CD4-positive, alpha-beta T cell treated with Interferon gamma for 1 hour (primary cell): ENCODE measurements at places on chromosomes 1 and 21.

GRCh38 chr1:18527921-18528320, 47.2 kb downstream of the KLHDC7A start:
- no peak for DNase-seq

DNA sequence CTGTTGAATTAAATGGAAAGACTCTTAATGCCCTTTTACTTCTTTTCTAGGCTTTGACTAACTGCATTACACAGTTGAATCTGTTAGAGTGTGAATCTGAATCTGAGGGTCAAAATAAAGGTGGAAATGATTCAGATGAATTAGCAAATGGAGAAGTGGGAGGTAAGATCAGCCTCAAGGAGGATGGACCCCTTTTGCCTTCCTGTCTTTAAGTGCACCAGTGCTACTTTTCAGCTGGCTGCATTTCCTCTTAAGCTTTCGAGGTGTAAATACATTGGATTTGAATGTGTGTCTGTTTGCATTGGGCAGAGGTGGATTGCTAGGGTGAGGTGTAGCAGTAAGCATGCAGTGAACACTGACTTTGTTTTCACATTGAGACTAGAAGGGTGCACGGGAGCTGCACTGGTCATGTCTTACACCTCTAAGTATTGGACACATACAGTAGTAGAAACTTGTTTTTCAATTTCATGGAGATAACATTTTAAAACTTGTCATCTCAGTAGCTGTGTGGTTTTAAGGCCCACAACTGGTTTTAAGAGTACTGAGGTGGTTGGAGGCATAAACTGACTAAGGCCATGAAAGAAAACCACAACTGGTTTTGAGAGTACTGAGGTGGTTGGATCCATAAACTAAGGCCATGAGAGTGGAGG, 35.4 kb downstream of the MIA3 start:
- no peak for DNase-seq

DNA sequence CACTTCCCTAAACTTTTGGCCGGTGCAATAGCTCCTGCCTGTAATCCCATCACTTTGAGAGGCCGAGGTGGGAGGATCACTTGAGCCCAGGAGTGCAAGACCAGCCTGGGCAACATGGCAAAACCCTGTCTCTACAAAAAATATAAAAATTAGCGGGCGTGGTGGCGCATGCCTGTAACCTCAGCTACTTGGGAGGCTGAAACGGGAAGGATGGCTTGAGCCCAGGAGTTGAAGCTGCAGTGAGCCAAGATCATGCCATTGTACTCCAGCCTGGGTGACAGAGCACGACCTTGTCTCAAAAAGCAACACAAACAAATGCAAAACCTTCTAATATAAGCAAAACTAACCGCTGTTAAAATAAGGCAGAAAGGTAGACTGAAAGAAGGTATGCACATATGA, 25.9 kb downstream of the TMEM51 start:
- DNase-seq: no peak

DNA sequence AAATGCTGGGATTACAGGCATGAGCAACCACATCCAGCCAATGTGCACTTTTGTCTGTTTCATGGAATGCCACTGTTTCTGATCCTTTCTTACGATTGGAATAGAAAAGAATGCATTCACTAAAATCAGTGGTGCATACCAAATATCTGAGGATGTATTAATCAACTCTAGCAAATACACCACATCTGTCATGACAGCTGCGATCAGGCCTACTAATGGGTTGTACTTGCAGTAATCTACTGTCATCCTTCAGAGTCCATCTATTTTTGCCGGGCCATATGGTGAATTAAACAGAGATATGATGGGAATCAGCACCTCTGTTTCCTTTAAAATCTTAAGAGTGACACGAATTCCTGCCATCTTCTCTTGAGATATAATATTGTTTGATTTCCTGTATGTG, 8.5 kb upstream of the USP1 start:
- no peak for DNase-seq

- DNase-seq: no peak
Observed at GRCh38 chr1:199956005-199956404, 71.5 kb upstream of the NR5A2 start.

DNA sequence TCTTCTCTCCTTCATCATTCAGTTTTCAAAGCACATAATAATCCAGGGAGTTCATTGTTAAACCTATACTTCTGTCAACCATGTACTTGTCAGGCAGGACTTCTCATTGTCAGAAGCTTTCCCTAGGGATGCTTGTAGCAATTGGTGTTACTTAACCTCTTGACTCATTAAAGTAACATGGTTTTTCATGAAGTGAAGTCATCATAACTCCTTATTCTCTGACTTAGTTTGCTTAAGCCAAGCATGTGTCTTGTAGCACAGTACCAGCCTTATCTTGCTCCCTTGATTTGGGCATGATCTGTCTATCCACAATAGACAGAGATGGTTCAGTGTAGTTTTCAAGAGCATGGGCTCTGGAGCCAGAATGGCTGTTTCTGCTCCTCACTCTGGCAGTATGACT, 45.3 kb downstream of the LRIG2 start:
- no peak for DNase-seq

- no peak for DNase-seq
Observed at GRCh38 chr1:198651650-198652400, 13.0 kb downstream of the PTPRC start.

GRCh38 chr1:113210248-113210647, 137.2 kb downstream of the LRIG2 start:
- no peak for DNase-seq

GRCh38 chr1:194517567-194517966, 1331.2 kb upstream of the B3GALT2 start:
- no peak for DNase-seq

- DNase-seq: no peak
Observed at GRCh38 chr1:221723018-221723847, 18.7 kb downstream of the DUSP10 start.

- DNase-seq: no peak
Observed at GRCh38 chr1:202956969-202957368, 1.1 kb downstream of the ADIPOR1 start.

- DNase-seq: no peak
Observed at GRCh38 chr21:41943851-41944250, 10.0 kb downstream of the C2CD2 start.

DNA sequence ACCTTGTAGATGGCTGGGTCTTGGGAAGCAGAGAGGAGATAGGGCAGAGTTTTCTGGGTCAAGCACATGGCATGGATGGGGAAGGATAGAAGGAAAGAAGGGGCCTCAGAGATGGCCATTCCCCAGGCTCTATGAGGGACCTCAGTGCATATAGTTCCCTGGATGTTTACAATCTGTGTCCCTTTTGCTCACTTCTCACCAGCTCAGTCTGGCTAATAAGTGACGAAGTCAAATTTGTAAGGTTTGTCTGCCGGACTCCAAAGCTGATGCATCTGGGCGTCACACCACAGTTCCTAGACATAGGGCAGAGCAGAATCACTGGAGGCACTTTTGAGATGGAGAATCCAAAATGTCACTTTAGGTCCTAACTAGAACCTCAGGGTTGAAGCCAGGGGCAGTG, 416.4 kb upstream of the PROX1 start:
- DNase-seq: no peak

DNA sequence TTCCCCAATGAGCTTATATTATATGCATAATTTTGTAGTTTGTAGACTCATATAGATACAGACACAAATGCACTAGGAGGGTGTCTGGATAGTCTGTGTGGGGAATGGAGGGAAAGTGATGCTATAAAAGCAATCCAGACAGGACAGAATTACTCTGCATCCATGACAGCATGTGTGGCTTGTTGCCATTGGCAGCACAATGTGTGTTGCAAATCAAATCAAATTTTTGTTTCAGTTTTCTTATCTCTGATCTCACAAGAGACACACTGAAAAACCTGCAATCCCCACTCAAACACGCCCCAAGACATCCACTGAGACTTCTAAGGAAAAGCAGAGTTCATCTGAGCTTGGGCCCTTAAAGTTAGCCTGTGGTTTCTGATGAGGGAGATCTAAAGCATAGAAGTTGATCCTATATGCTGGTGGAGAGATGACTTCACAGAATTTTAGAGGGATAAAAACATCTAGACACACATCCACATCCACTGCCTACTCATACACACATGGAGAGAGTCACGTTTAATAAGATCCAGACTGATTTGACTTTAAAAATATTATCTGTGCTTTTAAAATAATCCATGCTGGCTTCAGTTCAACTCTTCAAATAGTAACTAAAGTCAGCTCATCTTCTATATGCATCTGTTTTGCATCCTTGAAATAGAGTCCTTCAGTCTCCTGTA, 313.0 kb upstream of the PLXNA2 start:
- DNase-seq: no peak

DNA sequence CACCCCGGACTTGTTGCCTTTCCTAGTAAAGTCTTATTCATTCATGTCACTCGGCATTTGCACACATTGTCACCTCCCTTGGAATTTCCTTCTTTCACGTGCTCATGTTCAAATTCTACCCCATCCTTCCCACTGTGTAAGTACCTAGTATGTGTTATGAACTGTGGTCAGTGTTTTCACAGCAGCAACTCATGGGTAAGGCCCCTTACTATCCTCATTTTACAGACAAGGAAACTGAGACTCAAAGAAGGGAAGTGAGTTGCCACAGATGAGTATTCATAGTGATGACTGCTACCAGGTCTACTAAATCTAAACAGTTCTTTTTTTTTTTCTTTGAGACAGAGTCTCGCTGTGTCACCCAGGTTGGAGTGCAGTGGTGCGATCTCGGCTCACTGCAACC, 10.5 kb downstream of the CITED4 start:
- DNase-seq: no peak

DNA sequence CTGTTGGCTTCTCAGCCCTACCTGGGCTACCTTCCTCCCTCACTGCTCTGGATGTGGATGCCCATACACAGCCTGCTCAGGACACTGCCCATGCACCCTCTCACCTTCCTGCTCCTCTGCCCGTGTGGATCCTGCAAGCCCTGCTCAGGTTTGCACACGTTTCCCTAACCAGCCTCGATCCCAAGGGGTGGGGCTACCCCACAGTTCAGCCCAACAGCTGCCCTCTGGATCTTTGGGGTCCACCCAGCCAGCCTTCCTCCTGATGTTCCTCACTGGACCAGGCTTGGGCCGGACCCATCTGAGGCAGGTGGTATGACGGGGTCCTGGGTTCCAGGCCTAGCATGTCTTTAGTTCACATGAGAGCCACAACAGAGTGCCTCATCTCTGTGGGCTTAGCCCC, 4.7 kb downstream of the TMEM54 start:
- no peak for DNase-seq

- DNase-seq: peak; percentile 13
Observed at GRCh38 chr1:220957233-220957605, 78.0 kb downstream of the HLX start.

DNA sequence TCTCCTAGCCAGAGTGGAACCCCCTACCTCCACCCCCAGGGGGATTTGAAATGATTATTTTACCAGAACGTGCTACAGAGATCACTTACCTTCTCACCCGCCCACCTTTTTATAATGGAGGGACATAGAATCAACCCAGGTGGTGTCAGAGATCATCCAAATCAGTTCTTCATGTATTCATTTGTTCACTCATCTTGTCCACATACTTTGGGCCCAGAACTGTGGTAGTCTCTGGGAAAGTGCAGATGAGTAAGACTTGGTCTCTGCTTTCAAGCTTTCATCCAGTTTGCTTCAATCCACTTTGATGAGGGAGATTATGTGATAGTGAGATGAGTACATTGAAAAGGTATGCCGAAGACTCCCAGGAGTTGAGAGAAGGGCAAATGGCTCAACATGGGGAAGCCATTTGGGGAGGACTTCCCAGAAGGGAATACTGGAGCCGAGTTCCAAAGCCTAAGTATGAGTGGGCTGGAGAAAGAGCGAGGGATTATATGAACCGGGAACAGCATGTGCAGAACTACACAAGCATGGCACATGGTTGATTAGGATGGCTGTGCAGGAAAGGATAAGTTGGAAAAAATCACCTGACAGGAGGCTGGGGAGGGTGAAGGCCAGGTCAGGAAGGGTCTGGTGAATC, 1.9 kb downstream of the FGGY start:
- DNase-seq: no peak

DNA sequence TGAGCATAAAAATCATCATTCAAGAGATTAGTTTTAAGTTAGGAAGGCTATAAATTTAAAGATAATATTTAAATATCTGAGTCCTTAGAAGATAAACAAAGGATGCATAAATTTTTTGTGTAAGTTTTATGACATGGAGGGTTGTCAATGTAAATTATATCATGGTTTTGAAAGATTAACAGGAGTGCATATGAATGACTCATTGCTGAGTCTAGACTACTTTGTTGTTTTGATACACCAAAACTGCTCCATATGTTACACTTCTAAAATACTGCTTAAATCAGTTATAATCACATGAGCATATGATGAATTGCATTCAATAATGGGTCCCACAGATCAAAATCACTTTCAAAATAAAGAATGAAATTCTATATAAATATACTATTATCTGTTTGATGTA, 312.5 kb downstream of the KCNT2 start:
- no peak for DNase-seq

- no peak for DNase-seq
Observed at GRCh38 chr1:229295745-229296144, 24.8 kb downstream of the RAB4A start.

- DNase-seq: peak; percentile 83
Observed at GRCh38 chr1:154404984-154405746, at the start of gene IL6R. IL6R (plus strand) TSS chr1:154405343; CDS start chr1:154405630, 287 bp downstream.

DNA sequence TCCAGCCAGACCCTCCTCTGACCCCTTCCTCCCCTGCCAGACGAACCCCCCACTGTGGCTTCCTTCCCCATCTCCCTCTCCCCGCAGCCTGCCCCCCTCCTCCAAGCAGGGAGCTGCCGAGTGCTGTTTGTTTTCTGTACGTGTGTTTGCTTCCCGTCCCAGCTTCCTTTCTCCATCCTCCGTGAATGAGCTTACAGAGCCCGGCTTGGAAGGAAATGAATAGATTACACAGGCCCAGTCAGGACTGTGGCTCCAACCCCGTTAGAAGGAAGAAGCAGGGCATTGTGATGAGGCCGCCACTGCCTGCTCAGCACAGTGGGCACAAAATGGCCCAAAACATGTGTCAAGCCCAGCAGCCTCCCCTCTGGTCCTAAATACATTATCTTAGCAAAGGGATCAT, 123.2 kb downstream of the IGSF21 start:
- DNase-seq: no peak

DNA sequence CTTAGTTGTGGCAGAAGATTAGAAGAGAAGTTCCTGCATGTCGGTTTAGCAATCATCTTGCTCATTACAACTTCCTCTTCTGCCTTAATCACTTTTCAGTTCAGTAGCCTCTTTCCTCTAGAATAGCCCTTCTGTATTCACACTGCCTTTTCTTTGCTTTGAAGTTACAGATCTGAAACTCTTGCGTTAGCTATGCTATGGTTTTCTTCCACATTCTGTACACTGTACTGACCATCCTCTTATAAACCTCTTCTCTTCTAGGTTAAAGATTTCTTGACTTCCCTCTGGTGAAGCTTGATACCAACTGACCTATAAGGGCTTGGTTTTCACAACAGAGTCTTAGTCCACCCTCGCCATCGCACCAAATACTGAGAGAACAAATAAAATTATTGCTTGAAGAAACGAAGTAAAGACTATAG, 35.0 kb downstream of the C21orf91 start:
- no peak for DNase-seq

DNA sequence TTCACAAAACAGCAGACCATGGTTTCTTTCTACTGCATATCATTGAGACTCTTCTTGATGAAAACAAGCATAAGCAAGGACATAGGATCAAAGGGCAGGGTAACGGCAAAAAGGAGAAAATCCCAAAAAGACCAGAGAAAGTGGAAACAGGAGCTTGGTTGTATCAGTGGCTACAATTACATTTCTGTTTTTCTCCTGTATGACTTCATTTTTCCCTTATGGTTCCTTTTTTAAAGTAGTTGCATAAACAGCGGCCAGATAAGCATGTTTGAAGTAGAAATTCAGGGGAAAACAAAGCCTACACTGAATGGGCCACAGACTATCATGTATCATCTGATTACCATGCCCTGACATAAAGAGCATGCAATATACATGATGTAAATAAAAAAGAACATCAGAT, 4.6 kb downstream of the EGLN1 start:
- DNase-seq: no peak
